ENCODE measurements at places on chromosomes 1 and 21. TPM values are rescaled to one million over a fixed set of nuclear protein-coding genes. Genes with fewer than 3 reads are reported as not detected.

GRCh38 chr1:78667939-78668338 is 18.3 kb downstream of the IFI44 start:
- DNase-seq: no peak
- peaks cover 24% of the 10 kb centered on the region for H3K4me1 ChIP-seq
- H3K4me3 ChIP-seq: no peak overlapping the region
- peaks cover 44% of the 10 kb centered on the region for H3K36me3 ChIP-seq
- no peak overlapping the region for H3K27ac ChIP-seq

DNA sequence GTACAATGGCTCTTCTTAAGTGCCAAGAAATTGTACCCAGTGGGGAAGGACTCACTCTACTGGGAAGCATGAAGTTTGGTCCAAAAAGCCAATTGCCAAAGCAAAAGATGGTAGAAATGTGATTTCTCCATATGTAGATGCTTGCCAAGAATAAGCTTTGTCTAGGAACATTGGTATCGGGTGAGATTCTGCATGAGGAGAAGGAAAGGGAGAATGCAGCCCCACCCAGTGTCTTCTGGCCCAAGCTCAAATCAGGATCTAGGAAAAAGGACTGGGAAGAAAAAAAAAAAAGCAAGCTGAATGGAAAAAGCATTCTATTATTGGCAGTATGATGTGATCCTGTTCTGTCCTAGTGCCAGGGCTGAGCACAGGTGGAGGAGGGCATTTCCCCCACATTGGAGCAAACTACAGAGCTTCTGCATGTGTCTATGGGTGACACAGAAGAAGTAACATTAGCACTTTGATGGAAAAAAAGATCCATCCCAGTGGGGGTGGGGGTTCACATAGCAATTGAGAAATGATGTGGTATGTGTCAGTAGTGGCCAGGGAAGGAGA is 226.6 kb downstream of the KCNH1 start:
- H3K27me3 ChIP-seq: peaks cover 2% of the 10 kb centered on the region
- no peaks in the 10 kb centered on the region for H3K4me1 ChIP-seq
- no peak overlapping the region for H3K4me3 ChIP-seq
- no peak overlapping the region for H3K27ac ChIP-seq
- DNase-seq: no peak

GRCh38 chr1:210347112-210347511 is 18.4 kb downstream of the HHAT start:
- no peaks in the 10 kb centered on the region for H3K36me3 ChIP-seq
- DNase-seq: no peak

DNA sequence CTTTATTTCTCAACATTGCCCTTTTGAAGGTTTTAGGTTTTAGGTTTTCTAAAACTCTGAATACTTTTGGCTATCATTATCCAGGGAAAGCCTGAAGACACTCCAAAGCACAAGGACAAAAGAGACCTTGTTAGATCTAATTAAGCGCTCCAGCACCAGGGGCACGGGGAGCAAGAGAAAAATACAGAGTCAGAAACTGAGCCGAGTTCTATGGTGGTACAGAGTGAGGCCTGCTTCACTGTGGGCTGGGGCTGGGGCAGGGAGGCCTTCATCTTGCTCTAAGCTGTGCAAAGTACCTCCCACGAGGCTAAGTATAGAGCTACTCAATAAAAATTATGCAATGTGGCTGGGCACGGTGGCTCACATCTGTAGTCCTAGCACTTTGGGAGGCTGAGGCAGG is 19.7 kb upstream of the RAB4A start:
- no peaks in the 10 kb centered on the region for H3K27me3 ChIP-seq
- no peak for DNase-seq
- peaks cover 55% of the 10 kb centered on the region for H3K4me1 ChIP-seq

DNA sequence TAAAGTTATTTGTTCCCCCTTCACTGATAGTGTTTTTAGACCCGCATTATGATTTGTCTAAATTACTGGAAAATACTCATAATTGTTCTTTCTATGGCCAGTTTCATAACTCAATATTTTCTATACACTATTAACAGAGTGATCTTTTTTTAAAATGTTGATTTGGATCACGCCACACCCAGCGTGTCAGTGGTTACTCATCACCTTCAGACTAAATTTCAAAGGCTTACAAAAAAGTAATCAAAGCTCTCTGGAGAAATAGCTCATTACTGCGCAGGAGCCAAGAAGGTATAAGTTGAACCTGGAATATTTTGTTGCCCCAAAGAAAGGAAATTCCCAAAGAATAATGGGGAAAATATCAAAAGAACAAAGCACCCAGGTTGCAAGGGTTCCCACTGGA is 104.9 kb downstream of the EVI5 start:
- peaks cover 7% of the 10 kb centered on the region for H3K27me3 ChIP-seq
- DNase-seq: no peak
- no peaks in the 10 kb centered on the region for H3K4me1 ChIP-seq
- no peaks in the 10 kb centered on the region for H3K36me3 ChIP-seq
- H3K27ac ChIP-seq: no peak overlapping the region

FALEC gene
- total RNA-seq: 0.64 TPM

MX1 gene
- 723 TPM for total RNA-seq

ABCG1 gene
- total RNA-seq: 10.2 TPM

GIPC2 gene
- total RNA-seq: 0.08 TPM
